Activated gamma-delta T cell (primary cell): ENCODE measurements at places on chromosomes 11 and 22.

- no peak for DNase-seq
Measured at GRCh38 chr11:41119484-41119883, 340.0 kb downstream of the LRRC4C start.

- no peak for DNase-seq
Measured at GRCh38 chr11:121800731-121801393, 315.2 kb downstream of the BLID start.

DNA sequence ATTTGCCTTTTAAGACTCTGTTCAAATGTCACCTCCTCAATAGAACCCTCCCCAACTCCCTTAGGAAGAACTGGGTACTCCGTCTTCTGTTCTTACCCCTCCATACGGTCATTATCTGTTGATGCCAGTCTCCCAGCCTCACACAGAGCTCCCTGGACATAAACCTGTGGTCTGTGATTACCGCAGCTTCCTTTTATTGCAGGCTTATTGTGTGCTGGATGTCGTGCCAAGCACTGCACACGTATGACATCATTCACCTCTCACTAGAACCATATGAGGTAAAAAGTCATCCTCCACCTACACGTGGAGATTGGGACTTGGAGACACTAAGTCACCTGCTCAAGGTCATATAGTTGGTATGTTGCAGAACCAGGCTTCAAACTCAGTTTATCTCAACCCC lies 15.3 kb downstream of the PTPN5 start:
- DNase-seq = no peak

DNA sequence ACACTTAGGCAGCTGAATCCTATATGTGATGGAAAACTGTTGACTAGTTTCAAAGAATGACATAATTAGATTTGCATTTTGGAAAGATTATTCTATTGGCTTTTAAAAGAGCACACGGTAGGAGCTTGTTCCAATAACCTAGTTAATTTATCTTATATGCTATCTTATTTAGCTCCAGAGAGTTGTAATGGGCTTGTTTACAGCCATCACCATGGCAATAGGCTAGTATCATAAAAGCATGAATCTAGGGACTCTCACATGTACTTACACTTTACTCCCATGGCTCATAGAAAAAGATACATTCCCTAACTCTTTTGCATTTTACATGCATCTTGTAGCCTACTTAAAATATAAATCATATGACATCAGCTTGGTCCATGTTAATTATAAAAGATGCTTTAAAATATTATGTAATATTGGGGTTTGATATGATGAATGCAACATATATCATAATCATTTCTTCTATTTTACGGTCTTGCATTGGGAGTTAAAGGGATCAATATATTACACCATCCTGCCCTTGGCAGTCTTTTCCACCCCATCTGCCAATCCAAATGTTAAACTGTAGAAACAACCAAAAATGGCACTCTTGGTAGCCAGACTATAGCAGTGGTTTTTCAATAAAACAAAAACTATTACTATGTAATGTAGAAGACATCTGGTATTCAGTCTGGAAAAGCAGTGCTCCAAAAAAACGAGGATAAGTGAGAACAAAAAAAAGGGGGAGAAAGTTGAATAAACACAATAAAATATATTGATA lies 2254.0 kb downstream of the LRRC4C start:
- DNase-seq = no peak

- no peak for DNase-seq
Measured at GRCh38 chr11:42171046-42171445, 711.6 kb upstream of the LRRC4C start.

DNA sequence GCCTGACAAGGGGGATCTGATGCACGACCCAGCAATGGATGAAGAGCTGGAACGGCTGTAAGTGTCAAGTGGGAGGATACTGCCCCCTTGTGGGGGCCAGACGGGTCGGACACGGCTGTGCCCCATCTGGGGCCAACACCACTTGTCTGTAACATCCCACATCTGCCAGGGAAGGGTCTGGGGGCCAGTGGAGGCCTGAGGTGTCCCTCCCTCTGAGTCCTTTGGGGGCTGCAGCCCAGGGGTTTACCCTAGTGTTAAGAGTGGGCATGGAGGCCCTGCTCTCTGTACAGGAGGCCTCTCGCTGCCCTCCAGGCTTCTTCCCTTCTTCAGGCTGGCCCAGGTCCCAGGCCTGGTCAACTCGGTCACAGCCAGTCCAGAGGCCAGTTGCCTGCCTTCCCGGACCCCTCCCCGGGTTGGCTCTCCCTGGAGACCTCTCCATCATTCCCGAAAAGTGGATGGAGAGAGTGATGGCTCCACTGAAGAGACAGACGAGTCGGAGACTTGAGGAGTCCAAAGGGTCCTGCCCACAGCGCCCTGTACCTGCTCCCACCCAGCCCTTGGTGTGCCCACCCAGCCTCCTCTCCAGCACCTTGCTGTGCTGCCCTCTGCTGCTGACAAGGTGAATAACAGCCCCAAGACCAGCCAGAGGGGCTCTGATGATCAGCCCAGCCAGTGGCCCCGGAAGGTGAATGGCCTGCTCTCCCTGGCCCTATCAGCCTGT lies 15.4 kb downstream of the ARFGAP2 start:
- DNase-seq = no peak
